ENCODE measurements at places on chromosomes 5 and 9.

GRCh38 chr5:38636626-38637025 is 80.2 kb upstream of the LIFR start:
- no peak for DNase-seq

GRCh38 chr5:134873987-134874830 is at the start of gene TXNDC15:
Gene TXNDC15 (plus strand): TSS chr5:134874371. CDS start chr5:134874428, 57 bp downstream.
- DNase-seq = peak; percentile 93

DNA sequence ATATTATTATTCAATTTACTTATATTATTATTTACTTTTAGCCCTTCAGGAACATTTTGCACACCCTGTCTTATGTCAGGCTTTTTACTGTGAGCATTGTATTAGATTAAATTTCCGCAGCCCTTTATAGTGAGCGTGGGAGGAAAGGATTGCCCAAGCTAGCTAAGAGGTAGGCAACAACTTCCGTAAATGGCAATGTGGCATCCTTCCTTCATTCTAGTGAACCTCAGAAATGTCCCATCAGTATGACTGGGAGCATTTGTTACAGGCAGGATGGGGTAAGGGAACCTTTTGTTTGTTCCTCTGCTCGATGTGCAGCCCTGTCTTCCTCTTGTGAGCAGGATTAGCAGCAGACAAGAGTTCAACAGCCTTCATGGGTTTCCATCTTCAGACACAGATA is 6.2 kb upstream of the CD180 start:
- peak; percentile 34 for DNase-seq

GRCh38 chr5:41967401-41967800 is 42.3 kb downstream of the FBXO4 start:
- DNase-seq = no peak

- no peak for DNase-seq
These were observed 42.8 kb upstream of the SH3GL2 start for GRCh38 chr9:17536027-17536426.

DNA sequence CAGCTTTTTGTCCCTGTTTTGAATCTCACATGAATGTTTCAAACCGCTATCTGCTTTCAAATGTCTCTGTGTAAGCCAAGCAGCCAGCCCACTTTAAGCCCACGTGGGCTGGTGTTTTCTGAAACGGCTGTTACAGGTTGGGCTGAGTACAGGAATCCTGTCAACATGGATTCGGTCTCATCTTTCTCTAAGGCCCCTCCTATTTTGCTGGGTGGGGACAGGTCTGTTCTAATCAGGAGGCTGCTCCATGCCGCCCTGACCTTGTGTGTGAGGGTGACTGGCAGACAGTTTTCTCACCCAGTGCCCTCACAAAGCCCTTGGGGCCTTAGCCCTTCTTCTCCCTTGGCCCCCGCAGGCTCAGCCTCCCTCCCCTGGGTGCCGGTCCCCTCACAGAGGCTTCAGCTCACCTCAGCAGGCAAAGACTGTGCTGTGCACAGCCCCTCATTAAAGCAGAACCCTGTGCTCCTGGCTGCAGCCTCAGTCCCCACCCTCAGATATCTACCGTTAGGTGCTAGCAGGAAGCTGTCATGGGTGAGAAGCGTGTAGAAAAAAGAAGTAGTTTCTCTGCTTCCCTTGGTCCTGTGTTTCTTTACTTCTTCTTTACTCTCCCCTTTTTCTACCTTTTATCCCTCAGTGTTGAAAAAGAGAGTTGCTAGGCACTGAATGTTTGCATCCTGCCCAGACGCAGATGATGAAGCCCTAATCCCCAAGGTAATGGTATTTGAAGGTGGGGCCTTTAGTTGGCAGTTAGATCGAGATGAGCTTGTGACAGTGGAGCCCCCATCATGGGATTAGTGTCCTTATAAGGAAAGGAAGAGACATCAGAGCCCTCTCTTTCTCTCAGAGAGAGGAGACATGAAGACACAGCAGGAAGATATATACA is 205.7 kb downstream of the ADAMTS12 start:
- DNase-seq = no peak

DNA sequence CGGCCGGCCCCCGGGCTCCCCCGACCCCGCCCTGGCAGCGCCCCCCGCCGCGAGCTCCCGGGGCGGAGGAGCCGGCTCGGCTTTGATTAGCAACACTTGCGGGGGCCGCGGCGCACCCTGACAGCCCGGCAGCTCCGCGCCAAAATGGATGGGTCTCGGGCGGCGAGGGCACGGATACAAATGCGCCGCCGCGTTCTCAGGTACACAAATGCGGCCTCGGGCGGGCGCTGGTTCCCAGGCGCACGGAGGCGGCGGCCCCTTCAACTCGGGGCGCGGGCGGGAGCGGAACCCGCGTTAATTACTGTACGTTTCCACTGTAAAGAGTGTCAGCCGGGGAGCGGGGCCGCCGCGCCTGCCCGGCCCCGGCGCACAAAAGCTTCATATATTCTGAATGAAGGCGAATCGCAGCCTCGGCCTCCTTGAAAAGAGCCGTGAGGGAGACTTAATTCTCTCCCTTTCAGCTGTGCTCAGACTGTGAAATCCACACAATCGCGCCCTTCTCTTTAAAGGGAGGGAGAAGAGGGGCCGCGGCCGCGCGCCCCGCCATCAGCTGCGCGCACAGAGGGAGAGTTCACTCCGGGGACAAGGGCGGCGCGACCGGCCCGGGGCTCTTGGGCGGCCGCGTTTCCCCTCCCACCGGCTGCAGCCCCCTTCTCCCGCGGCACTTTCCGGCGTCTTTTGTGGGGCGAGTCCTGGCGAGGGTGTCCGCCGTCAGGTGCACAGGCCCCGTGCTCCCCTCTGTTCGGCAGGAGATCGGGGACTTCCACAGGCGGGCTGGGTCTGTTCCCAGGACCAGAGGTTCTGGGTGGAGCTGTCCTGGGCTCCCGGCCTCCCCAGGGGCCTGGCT is 27.0 kb downstream of the MSX2 start:
- no peak for DNase-seq

- DNase-seq = no peak
These were observed 51.4 kb downstream of the MRPL36 start for GRCh38 chr5:1748271-1748670.

DNA sequence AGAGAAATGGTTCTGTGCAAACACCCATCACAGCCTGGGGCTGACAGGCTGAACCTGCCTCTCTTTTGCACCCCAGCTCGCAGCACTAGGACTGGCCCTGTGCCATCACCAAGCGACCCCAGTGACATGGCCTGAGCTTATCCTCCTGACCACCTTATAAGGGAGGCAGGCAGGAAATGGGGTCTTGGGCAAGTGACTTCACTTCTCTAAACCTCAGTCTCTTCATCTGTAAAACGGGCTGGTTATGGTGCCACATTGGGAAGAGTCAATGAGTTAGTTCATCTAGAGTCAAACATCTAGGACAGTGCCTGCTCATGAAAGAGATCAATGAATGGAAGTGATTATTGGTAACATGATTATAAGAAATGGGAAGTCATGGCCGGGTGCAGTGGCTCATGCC is 6.2 kb downstream of the SNCB start:
- DNase-seq = no peak

- DNase-seq = no peak
These were observed 193.5 kb downstream of the CD180 start for GRCh38 chr5:67002832-67003684.

- DNase-seq = no peak
These were observed 83.9 kb upstream of the CXCL14 start for GRCh38 chr5:135662683-135663082.

DNA sequence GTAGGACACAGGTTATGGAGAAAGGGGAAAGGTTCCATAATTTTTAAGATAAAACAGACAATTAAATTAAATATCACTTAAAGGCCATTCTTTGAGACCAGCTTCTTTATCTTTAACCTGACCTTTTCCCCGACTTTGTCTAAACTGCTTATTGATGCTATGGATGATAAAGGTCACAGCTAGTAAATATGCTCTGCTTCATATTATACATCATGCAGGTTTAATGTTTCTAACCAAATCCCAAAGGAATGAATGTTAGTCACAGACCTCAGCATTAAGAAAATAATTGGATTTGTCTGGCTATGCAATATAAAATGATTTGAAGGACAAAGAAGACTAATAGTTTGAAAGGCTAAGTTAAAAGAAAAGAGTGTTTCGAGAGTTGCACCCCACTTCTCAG is 147.6 kb downstream of the ST8SIA4 start:
- no peak for DNase-seq

- DNase-seq = no peak
These were observed 265.0 kb upstream of the FAM174A start for GRCh38 chr5:100270023-100270771.

GRCh38 chr5:169911448-169912212 is 68.7 kb downstream of the INSYN2B start:
- DNase-seq = no peak

- no peak for DNase-seq
These were observed 63.7 kb upstream of the CXCL14 start for GRCh38 chr5:135642488-135642870.

DNA sequence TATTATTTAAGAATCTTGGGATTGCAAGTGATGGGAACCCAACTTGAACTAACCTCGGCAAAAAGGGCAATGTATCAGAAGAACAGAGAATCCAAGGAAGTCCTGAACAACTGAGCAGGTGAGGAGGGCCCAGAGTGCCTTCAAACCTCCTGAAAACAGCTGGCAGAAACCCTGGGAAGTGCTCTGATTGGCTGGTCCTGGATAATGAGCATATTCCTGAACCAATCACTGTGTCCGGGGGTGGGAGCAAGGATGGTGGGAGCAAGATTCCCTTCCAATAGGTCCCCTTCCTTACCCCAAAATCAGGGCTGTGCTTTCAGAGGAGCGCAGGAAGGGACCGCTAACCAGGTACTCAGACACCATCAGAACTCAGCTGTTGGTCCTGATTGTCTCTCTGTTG is 31.9 kb upstream of the TBC1D2 start:
- DNase-seq = no peak

- no peak for DNase-seq
These were observed 174.9 kb upstream of the GPR151 start for GRCh38 chr5:146690880-146691355.

DNA sequence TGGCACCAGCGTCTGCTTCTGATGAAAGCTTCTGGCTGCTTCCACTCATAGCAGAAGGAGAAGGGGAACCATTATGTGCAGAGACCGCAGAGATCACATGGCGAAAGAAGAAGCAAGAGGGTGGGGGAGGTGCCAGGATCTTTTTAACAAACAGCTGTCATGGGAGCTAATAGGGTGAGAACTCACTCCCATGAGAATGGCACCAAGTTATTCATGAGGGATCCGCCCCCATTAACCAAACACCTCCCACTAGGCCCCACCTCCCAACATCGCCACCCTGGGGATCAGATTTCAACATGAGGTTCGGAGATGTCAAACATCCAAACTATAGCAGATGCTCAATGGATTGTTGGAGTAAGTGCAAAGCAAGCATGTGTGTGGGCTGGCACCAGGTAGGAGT is 125.8 kb upstream of the SLIT3 start:
- DNase-seq = no peak

- DNase-seq = no peak
These were observed 201.2 kb downstream of the SREK1 start for GRCh38 chr5:66345281-66345680.

DNA sequence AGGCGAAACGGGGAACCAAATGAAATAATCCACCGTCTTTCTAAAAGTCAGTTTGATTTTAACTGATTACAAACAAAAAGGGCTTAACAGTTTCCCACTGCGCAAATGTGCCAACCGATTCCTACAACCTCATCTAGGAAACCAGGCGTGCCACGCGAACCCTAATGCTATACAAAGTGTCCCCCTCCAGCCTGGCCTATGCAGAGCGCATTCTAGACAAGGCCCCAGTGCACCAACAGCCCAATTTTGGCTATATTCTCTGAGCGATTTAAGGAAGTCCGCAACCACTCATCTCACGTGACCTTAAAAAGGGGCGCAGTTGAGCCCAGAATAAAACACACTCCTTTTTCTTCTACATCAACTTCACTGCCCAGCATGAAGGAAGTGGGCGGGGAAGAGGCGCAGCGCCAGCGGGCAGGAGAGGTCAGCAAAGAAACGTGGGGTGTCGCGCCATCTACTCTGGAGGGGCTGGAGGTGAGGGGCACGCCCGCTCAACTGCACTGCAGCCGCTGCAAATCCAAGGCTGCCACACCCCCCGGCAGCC is 779 bp downstream of the FAM13B start:
- peak; percentile 80 for DNase-seq

GRCh38 chr9:138096519-138096845 is 218.9 kb downstream of the CACNA1B start:
- DNase-seq = no peak

- DNase-seq = peak; percentile 33
These were observed 25.8 kb upstream of the TMEM250 start for GRCh38 chr9:136144450-136144849.

GRCh38 chr5:96854067-96854466 is 22.2 kb upstream of the ERAP2 start:
- no peak for DNase-seq

GRCh38 chr5:8473827-8474568 is 605.0 kb downstream of the MTRR start:
- DNase-seq = no peak

DNA sequence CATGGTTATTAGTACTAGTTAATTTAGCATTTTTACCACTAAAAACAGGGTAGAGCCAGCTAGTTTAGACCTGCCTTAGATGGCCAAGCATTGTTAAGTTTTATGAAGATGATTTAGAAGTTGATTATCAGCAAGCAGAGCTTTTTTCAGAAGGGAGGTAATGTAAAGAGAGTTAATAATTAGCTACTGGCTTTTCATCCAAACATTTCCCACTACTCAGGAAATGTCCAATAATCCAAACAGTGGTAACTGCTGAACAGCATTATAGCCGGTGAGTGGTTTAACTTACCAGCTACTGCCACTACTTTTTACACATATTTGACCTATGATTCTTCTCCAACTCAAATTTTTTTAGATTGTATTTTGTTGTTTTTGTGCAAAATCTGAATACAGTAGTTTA is 1.7 kb downstream of the ITGA1 start:
- DNase-seq = no peak

DNA sequence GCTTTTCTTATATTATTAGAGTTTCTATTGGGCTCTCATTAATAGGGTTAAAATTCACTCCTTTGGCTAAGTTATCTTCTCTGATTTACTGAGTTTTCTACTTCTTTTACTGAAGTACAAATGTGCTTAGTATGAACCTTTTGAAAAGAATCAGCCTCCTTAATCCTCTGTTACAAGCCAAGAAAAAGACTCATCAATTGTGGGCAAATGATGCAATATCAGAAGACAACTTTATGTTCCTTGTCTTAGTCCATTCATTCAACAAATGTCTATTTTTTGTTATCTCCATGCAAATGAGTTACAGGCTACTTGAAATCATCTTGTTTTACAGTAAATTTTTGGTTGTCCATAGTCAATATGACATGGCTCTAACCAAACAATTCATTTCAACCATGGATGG is 40.3 kb downstream of the SNCAIP start:
- no peak for DNase-seq

- DNase-seq = no peak
These were observed 38.8 kb downstream of the PCA3 start for GRCh38 chr9:76803083-76803482.

GRCh38 chr5:179284751-179285631 is 60.3 kb downstream of the ADAMTS2 start:
- peak; percentile 72 for DNase-seq

DNA sequence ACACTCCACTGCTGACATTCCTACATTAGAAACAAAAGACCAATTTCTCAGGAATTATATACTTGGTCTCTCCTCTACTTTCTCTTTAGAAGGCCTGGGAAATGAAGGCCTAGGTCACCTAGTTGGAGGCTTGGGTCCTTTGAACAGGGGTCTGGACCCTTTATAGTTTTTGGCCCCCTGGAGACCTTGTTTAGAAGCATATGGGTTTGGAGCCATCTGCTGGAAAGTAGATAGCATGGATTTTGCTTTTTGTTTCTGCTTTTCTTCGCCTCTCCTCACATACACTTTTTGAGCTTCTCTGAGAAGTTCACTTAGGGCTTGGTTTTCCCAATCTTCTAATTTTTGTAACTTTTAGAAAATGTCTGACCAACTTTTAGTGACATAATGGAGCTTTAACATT is 67.1 kb upstream of the CDK20 start:
- DNase-seq = no peak

Data from upper lobe of left lung (tissue), 6 donors.